ENCODE measurements at places on chromosomes 6 and 20.

- no peak for DNase-seq
- no peaks in the 10 kb centered on the region for H3K4me1 ChIP-seq
- H3K27me3 ChIP-seq, result no peaks in the 10 kb centered on the region
- H3K27ac ChIP-seq, result no peak overlapping the region
- H3K36me3 ChIP-seq, result no peaks in the 10 kb centered on the region
Observed at GRCh38 chr20:9261781-9262180, 192.9 kb downstream of the PLCB4 start.

- H3K4me3 ChIP-seq, result no peak overlapping the region
- no peaks in the 10 kb centered on the region for H3K36me3 ChIP-seq
- DNase-seq, result no peak
- H3K27ac ChIP-seq, result no peak overlapping the region
- H3K4me1 ChIP-seq, result no peaks in the 10 kb centered on the region
Observed at GRCh38 chr6:100096341-100096740, 102.3 kb upstream of the MCHR2 start.

DNA sequence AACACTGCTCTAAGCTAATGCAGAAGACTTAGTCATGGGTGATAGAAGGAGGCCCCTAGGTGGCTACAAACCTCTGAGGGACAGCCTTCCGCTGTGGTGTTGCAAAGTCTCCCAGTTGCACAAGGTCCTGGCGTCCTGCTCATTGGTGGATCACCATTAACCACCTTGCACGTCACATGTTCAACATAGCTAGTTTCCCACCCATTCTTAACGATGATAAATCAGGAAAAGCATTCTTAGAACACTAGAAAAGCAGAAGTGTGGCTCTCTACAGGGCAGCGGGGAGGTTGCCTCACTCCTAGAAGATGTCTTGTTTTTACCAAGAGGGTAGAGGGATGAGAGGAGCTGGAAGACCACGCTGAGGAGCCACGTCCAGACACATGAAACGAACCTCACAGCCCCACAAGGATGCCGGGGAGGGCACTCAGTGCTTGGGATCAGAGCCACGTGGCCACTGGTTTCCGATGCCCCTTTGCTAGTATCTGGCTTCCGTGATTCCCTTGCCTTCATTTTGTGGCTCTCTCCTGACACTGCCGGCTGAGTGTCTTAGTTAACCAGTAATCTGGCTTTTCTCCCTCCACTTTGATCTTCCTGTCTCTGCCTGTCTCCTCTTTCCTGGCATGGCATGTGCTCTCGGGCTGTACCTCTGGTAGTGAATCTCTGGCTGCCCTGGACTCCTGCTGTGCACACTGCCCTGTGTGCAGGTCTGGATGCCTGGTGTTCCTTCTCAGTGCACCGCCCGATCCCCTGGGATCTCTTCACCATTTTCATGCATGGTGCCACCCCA lies 91.4 kb upstream of the NEDD9 start:
- no peak overlapping the region for H3K27ac ChIP-seq
- peak; percentile 48 for DNase-seq
- peaks cover 11% of the 10 kb centered on the region for H3K4me1 ChIP-seq
- H3K36me3 ChIP-seq, result no peaks in the 10 kb centered on the region
- no peaks in the 10 kb centered on the region for H3K27me3 ChIP-seq
- H3K4me3 ChIP-seq, result no peak overlapping the region

DNA sequence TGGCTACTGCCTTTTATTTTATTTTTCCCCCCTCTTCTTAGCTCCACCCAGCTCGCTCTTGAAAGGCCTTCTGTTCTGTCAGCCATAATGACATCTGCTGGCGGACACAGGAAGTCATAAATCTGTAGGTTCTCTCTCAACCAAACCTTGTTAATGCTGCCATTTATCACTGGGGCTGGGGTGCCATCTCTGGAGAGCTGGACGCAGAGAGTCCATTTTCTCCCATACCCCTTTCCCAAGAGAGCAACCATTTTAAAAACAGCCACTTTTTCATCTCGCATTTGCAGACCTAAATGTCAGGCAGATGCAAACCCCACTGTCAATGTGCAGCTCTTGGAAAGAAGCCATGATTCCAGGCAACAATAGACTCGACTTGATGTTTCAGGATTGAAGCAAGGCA lies 13.0 kb upstream of the TSHZ2 start:
- H3K36me3 ChIP-seq, result no peaks in the 10 kb centered on the region
- DNase-seq, result no peak
- no peaks in the 10 kb centered on the region for H3K4me1 ChIP-seq

GRCh38 chr6:10479939-10480700 lies 41.0 kb upstream of the GCNT2 start:
- DNase-seq, result no peak
- H3K27ac ChIP-seq, result no peak overlapping the region
- H3K36me3 ChIP-seq, result no peaks in the 10 kb centered on the region
- H3K4me1 ChIP-seq, result no peaks in the 10 kb centered on the region
- no peak overlapping the region for H3K4me3 ChIP-seq

DNA sequence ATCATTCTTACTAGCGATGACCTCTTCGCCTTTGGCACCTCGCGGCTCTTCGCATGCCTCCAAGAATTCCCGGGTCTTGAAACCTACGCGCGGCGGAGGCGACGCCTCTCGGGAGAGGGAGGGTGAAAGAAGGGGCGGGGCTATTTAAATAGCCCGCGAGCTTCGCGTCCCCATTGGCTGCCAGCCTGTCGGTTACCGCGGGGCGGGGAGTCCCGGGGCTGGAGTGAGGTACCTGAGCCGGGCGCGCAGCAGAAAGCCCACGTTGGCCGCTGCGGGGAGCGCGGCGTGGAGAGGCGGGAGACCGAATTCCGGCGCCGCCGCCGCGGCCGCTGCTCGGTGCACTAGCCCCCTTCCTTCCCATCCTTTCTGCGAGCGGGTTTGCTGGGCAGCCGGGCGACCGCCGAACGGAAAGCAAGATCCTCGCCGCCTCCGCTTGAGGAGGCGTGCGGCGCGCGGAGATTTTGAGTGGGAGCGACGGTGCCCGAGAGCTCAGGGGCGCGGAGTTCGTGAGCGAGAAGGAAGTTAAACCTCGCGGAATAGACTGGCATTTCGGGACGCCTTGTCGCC lies at the start of gene BMP6:
Gene BMP6, plus strand, starts transcription at position 251 of the 567 bp plus-strand sequence. CDS start 857 bp downstream, outside the sequence.
- peaks cover 12% of the 10 kb centered on the region for H3K4me1 ChIP-seq
- peak; percentile 82 for DNase-seq
- no peaks in the 10 kb centered on the region for H3K36me3 ChIP-seq
